Right renal pelvis (tissue), 4 donors: ENCODE measurements at places on chromosomes 7 and 10. TPM values are rescaled to one million over a fixed set of nuclear protein-coding genes. Genes with fewer than 3 reads are reported as not detected.

The GPC2 gene
- polyA plus RNA-seq, result 8.8 TPM

DNA sequence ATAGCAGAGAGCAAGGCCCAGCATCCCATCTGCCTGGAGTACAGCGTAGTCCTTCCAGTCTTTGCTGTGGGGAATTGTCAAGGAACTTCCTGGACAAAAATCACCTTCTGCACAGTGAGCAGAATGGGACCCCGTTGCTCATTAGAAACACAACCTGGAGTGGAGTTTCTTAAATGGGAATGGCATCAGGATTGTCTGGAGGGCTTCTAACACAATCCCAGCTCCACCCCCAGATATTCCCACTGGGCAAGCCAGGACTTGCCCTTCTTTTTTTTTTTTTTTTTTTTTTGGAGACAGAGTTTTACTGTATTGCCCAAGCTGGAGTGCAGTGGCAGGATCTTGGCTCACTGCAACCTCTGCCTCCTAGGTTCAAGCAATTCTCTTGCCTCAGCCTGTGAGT lies 356.4 kb downstream of the GALNT17 start:
- no peak for DNase-seq

DNA sequence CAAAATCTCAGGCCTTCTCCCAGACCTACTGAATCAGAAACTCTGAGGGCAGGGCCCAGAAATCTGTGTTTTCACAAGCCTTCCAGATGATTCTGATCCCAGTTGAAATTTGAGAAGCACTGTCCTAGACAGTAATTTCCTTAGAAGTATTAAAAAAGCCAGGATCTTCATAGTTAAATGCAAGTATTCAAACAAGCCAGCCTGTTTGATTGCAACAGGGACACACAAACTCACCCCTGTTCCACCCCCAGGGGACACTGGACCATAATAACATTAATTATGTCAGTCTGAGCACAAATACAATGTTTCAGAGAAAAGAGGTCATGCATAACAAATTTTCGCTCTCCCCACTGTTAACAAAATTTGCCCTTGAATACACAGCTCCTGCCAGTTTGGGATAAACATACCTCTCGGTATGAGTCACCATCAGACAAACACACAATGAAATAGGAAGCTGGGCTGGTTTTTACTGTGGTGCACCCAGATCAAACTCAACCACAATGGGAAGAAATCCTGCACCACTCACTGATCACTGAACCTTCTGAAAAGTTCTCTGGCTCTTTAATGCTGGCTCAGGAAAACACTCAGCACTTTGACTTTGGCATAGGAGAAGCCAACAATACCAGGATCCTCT lies 34.3 kb downstream of the ABLIM1 start:
- DNase-seq, result no peak

DNA sequence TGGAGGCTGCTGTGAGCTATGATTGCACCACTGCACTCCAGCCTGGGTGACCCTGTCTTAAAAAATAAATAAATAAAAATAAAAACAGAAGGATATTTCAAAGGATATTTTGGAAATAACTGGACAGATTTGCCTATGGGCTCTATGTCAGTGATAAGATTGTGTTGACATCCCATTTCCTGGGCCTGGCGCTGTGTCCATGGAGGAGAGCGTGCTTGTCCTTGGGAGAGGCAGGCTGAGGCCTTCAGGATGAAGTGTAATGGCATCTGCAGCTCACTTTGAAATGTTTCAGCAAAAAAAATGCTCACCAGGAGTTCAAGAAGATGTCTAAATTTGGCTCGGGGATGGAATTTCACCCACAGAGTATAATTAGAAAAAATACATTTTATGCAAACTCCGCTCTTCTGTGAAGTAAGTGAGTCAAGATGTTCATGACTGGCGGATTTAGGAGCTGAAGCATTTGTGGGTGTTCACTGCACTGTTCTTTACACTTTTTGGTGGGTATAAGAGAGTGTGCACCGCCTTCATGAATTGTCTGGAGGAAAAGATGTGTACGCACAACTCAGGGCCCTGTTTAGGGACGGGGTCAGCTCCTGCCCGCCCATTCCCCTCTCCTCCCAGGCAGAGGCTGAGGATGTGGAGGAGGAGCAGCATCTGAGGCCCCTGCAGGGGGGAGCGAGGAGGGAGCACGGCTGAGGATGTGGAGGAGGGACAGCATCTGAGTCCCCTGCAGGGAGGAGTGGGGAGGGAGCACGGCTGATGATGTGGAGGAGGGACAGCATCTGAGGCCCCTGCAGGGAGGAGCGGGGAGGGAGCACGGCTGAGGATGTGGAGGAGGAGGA lies 18.5 kb upstream of the FOXL3 start:
- DNase-seq, result no peak

GRCh38 chr7:6476596-6477317 lies 29.0 kb upstream of the DAGLB start:
- no peak for DNase-seq

- no peak for DNase-seq
Measured at GRCh38 chr10:122419016-122419415, 35.4 kb upstream of the ARMS2 start.

DNA sequence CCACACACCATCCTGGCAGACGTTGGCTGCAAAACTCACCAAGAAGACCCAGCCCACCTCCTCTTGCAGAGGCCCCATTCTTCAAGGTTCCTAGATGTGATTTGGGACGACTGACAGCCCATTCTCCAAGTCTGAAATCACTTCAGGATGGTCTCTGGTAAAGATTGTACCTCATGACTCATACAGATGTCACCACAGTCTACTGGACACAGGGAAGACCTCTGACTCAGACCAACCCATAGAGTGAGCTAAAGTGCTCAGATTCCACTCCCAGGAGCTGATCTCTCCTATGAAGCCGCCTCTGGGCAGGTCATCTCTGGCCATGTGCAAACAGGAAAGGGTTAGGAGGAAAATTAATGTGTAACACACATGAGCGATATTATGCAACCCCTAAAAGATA lies 102.4 kb upstream of the VWC2 start:
- no peak for DNase-seq

DNA sequence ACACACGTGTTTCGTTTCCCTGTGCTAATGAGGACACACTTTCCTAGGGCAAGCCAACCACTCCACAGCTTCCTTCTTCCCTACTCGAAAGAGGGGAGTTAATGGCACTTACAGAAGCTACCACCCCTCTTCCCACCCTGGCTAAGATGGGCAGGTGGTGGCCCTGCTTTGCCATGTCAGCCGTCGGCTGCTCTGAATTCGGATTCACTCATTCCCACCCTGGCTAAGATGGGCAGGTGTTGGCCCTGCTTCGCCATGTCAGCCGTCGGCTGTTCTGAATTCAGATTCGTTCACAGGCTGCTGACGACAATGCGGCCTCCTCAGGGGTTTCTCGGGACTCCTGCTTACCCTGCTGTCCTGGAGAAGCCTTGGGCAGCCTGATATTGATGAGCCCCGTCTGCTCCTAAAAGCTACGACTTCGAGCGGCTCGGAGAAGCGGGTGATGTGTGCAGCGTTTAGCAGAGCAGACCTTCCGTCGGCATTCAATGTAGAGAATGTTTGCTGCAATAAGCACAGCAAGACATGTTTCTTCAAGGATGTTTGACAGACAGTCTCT lies 56.2 kb upstream of the PPP2R2D start:
- no peak for DNase-seq

- DNase-seq, result no peak
Measured at GRCh38 chr10:132564690-132565089, 27.1 kb downstream of the INPP5A start.

GRCh38 chr7:70239918-70240317 lies 641.6 kb downstream of the AUTS2 start:
- DNase-seq, result no peak

GRCh38 chr7:44944821-44945220 lies 34.0 kb downstream of the MYO1G start:
- DNase-seq, result no peak
